ENCODE measurements at places on chromosomes 11 and 22. TPM values are rescaled to one million over a fixed set of nuclear protein-coding genes. Genes with fewer than 3 reads are reported as not detected.

Gene CSNK2A3
- total RNA-seq = 2.6 TPM

Gene CARD10
- 43.1 TPM for total RNA-seq

Gene SCGB1A1
- total RNA-seq = 1.1 TPM

Gene NXPE1
- total RNA-seq = not detected

Gene FAT3
- total RNA-seq = 0.33 TPM

Gene C11orf87
- total RNA-seq = not detected

Gene OR6Q1
- total RNA-seq = not detected

Gene PTGDR2
- total RNA-seq = not detected

Gene OR8A1
- not detected for total RNA-seq

Gene CRELD2
- total RNA-seq = 59.7 TPM

Gene HBD
- total RNA-seq = not detected

Gene SYT9
- 3.7 TPM for total RNA-seq

Gene PGA4
- total RNA-seq = not detected

Gene LSP1
- 0.90 TPM for total RNA-seq

GRCh38 chr11:121154486-121155314 lies 53.7 kb downstream of the TECTA start:
- DNase-seq = no peak

GRCh38 chr11:116326146-116326545 lies 446.6 kb downstream of the BUD13 start:
- no peak for DNase-seq

GRCh38 chr11:113529606-113530005 lies 54.4 kb upstream of the DRD2 start:
- DNase-seq = no peak

- DNase-seq = no peak
Observed at GRCh38 chr11:11186249-11186648, 166.8 kb downstream of the CSNK2A3 start.

GRCh38 chr11:113994077-113994954 lies 19.4 kb downstream of the HTR3A start:
- no peak for DNase-seq

DNA sequence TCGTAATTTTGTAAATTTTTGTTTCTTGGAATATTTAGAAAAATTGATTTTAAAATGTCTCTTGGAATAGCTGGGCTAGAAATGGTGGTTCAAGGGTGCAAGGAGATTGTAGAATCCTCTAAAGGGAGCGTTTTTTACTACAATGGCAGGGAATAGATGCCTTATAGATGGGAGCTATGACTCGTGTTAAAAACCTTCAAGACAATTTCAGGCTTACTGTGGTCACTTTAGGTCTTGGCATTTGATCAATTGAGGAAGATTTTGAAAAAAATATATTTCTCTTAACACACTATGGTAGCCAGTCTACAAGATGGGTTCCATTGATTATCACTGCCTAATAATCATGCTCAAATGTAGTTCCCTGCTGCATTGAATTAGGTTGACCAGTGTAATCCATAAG lies 25.0 kb downstream of the METTL15 start:
- no peak for DNase-seq

DNA sequence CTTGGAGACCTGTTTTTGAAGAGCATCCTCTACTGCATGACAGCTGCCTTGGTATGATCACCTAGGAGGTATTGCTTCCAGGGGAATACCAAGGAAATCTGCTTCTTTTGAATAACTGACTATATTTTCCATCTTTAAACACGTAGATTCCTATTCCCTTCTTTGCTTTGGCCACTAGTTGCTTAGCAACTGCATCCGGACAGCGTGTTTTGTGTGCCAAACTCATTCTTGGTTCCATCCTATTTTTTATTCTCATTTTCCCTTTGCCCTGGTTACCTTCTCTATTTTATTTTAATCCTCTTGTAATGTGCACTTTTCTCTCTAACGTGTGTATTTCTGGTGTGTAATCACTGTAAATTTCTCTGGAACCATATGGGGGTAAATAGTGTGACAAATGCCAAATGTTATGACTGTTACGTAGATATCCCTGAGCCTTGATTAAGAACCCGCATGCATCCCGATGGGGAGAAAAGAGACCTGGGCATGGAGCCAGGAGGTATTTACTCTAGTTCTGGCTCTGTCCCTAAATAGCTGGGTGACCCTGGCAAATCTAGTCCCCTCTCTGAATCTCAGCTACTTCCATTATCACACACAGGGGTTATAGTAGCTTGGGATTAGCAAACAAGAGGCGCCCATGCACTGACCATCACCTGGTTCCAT lies 241.7 kb downstream of the MIAT start:
- no peak for DNase-seq

DNA sequence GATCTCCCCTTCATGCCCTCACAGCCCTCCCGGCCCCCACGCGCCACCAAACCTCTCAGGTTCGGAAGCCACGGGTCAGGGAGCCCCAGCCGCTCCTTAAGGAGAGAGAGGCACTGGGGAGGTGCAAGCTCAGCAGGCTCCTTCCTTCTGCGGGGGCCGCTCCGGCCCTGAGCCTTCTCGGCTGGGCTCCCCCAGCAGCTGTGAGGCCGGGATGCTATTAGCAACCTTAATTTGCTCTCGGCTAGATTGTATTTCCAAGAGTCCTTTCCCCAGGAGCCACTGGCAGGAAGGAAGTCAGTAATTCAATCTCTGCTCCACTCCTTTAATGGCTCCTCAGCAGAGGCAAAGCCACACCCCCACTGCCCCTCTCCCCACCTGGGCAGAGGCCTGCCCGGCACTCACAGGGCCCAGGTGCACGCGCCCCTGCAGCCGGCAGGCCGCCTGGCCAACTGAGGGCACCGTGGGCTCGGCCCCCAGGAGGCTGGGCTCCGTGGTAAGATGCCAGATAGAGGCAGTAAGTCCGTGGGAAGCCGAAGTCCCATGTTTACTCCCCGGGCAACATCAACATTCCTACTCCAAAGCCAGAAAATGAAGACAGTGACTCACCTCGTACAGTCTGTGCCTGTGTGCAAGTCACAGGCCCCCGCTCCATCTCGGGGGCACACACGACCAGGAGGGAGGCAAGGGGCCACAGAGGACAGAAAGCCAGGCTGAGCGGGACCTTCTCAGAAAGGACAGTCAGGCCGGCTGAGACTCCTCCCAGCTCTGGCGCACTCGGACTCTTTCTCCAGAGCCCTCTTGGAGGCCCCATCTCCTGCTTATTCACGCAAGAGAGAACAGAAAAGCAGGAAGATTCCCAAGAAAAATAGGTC lies 5.2 kb downstream of the IGSF9B start:
- DNase-seq = no peak

- no peak for DNase-seq
Observed at GRCh38 chr11:14259186-14259784, 99.7 kb downstream of the RRAS2 start.

- DNase-seq = no peak
Observed at GRCh38 chr11:12426176-12426575, 48.8 kb downstream of the PARVA start.

GRCh38 chr11:128613300-128613995 lies 26.1 kb upstream of the ETS1 start:
- no peak for DNase-seq

DNA sequence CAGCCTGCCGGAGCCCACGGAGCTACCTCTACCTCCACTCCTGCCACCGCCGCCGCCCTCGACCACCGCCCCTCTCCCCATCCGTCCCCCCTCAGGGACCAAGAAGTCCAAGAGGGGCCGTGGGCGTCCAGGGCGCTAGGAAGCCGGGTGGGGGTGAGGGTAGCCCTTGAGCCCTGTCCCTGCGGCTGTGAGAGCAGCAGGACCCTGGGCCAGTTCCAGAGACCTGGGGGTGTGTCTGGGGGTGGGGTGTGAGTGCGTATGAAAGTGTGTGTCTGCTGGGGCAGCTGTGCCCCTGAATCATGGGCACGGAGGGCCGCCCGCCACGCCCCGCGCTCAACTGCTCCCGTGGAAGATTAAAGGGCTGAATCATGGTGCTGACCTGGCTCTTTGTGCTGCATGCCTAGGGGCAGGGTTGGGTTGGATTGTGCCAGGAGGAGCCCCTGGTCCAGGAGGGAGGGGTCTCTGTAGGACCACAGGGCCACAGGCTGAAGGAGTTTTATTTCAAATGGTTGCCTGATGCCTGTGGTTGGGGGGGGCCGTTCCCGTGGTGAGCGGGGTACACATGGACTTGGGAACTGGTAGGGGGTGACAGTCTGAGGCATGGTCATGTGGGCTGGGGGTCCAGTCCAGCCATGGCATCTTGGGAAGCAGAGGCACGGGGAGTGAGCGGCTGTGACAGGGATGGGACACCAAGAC lies 2.3 kb downstream of the PTPRCAP start:
- DNase-seq = no peak

DNA sequence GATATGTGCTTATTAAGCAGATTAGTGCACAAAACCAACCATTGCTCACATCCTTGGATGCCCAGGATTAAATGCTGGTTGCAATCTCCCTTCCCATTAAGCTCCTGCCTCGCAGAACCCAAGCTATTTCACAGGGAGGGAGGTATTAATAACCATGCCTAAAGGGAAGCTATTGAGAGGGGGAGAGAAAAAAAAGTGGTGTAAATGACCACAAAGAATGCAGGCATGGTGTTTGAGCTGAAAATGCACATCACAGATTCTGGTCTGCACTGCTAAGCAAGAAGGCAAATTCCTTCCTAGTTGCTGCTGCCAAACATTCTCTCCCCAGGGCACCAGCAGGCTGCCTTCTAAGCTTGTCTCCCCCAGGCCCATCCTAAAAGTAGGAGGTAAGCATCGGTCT lies 92.0 kb upstream of the ISX start:
- DNase-seq = no peak

GRCh38 chr11:84626256-84626655 lies 1000.9 kb downstream of the DLG2 start:
- DNase-seq = no peak

DNA sequence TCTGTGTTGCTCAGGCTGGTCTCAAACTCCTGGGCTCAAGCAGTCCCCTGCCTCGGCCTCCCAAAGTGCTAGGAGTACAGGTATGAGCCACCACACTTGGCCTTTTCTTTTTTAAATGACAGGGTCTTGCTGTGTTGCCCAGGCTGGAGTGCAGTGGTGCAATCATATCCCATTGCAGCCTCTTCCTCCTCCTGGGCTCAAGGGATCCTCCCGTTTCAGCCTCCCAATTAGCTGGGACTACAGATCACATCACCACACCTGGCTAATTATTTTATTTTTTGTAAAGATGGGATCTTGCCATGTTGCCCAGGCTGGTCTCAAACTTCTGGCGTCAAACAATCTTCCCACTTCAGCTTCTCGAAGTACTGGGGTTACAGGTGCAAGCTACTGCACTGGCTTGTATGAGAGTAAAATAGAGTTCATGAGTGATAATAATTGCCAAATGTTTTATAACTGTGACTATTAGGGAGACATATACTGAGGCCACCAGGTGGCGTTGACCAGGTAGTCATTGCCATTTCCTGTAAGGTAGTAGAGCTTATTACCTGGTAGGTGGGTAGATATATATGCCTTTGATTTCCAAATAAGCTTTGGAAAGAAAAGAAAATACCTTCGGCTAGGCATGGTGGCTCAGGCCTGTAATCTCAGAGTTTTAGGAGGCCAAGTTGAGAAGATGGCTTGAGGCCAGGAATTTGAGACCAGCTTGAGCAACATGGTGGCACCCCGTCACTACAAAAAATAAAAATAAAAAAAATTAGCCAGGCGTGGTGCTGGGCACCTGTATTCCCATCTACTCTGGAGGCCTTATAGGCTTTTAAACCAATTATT lies 5.4 kb downstream of the FDX1 start:
- DNase-seq = no peak

DNA sequence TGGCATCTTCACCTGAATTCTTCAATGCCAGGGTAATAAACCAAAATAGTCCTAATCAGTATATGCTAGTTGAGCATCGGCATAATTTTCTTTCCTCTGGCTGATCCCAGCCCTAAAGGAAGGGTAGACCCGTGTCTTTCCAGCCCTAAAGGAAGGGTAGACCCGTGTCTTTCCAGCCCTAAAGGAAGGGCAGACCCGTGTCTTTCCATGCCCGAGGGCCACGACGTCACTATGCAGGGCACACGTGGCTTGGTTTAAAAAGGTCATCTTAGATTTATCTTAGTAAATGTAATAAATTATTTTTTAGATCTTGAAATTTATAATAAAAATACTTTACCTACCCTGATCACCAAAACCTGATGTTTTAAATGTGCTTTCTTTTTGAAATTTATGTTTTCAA lies 45.5 kb downstream of the BID start:
- DNase-seq = no peak

- DNase-seq = no peak
Observed at GRCh38 chr11:104061853-104062521, 25.5 kb downstream of the DDI1 start.

- DNase-seq = no peak
Observed at GRCh38 chr22:44382116-44383038, 69.6 kb upstream of the SHISAL1 start.

GRCh38 chr11:43576803-43577521 lies 103.6 kb upstream of the HSD17B12 start:
- DNase-seq = no peak

DNA sequence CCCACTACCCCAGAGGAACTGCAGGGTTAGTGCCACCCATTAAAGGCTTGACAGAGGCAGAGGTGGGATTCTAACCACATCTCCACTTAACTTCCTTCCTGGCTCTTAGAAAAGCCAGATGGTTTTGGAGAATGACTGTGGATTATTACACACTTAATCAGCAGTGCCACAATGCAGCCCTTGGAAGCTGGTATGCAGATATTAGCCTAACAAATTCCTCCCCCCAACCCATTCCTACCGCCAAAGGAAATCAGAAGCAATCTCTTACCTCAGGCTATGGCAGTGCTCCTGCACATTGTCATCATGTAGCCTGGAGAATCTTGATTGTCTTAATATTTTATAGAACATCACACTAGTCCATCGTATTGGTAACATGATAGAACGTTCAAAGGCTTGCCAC lies 23.2 kb upstream of the NRGN start:
- no peak for DNase-seq

DNA sequence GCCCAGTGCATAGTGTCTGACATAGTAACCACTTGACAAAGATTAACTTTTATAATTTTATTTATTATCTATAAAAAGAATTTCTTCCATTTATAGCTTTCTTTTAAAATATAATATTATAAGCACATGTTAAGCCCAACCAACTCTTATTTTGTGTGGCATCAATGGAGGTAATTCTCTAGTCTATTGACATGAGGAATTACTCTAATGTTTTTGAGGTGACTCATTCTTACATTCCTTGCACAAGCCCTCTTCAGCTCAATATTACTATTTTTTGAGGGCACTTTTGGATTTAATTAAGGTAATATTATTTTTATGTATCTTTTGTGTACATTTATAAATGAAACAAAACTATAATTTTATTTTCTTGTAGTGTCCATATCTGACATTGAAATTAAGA lies 59.6 kb downstream of the AASDHPPT start:
- DNase-seq = no peak

DNA sequence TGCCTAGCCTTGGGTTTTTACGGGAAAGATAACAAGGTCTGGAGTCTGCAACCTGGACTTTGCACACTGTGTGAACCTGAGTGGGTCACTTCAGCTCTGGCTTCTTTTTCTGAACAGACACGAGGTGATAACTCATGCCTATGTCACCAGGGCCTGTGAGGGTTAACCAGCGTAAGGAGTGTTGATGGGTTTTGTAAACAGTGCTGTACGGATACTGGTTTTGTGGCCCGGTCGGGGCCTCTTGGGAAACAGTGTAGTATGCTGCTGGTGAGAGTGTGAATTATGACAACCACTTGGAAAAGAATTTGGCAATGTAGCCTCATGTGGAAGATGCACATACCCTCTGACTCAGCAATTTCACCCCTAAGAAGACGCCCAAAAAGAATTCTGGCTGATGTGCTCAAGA lies 266.8 kb downstream of the MN1 start:
- DNase-seq = no peak
